ENCODE measurements at places on chromosomes 11 and 22.

DNA sequence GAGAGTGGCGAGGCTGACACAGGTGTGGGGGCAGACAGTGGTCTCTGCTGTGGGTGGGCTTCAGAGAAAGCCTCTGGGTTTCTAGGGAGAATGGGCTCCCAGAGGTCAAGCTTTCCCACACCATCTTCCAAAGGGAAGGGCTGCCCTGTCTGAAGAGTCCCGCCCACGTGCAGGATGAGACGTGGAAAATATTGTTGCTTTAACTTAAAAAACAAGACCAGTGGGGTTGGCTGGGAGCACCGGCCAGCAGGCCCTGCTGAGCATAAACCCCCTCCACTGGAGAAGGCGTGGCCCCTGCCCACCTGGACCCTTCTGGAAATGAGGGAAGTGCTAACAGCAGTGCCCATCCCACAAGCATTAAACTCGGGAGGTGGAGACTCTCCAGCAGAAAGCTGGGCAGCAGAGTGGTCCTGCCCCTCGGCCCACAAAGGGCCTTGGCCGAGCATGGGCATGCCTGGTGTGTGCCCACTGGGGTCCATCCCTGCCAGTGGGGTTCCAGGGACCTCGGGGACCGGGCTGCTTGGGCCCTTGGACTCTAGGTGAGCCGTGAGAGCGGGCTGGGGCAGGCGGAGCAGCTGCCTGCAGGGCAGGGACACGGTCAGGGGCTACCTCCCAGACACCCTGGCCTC lies 15.4 kb downstream of the SELENOO start:
- DNase-seq, result no peak

GRCh38 chr11:128551611-128552335 lies 35.6 kb downstream of the ETS1 start:
- DNase-seq, result no peak

DNA sequence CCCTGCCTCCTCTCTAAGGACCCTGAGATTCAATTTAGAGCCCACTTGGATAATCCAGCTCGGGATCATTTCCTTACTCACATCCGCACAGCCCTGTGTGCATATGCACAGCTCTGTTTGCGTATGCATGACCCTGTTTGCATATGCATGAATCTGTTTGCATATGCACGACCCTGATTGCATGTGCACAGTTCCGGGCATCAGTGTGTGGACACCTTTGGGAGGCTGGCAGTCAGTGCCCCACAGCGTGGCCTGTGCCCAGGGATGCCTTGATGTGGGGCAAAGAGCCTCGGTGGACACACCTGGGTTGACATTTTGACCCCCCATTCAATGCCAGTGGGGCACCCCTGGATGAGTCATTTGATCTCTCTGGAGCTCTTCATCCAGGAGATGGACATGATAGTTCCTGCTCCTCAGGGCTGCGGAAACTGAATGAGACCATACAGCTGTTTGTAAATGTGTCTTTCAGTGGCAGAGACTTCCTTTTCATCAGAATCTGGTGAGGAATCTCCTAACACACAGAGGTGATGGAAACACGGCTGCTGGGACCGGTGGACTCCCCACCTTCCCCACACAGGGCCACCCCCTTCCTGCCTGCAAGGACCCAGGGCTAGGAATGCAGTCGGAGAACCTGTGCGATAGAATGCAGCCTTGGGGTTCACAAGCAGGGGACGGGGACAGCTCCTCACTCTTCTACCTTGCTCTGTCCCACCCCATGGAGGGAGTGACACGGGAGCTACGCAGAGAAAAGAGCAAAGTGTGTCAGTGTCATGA lies 41.2 kb downstream of the MYEOV start:
- no peak for DNase-seq

DNA sequence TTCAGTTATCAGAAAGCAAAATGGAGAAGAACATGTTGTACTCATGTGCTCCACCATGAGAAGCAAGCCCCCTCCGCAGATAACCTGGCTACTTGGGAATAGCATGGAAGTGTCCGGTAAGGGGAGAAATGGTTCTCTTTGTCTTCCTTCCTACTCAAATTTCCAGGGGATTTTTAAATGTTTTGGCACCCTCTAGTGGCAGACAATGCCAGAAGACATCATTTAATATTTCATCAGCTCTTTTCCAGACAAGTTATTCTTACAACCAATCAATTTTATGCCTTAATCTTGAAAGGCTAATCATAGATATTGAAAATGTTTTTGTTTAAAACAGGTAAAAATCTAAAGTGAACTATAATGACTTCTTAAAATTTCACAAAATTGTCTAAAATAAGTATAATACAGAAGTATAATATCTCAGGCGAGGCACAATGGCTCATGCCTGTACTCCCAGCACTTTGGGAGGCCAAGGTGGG lies 15.7 kb downstream of the CRTAM start:
- peak; percentile 98 for DNase-seq

DNA sequence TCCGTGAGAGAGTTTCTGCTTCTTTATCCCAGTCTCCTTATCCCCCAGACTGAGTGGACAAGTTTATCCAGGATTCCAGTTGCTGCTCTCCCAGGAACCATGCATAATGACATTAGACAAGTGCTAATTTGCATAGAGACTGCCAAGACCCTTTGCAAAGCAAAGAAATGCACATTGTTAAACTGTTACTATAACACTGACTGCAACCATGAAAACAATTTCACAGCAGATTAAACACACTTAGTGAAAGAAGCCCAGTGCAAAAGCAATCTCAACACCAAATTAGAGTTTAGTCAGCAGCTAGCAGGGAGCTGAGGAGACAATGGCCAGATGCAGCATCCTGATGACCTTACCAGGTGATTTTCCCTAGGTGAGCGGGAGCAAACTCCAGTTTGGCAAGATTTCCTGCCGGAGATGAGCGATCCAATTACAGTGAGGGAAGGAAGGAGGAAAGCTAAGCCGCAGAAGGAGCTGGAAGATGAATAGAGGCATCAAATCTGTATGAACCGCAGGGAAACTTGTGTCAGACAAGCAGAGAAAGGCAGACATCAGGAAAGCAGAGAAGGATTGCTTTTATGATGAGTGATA lies 273.8 kb upstream of the B3GAT1 start:
- peak; percentile 51 for DNase-seq

GRCh38 chr11:58507355-58507754 lies 550 bp downstream of the OR5B21 start:
- DNase-seq, result no peak

DNA sequence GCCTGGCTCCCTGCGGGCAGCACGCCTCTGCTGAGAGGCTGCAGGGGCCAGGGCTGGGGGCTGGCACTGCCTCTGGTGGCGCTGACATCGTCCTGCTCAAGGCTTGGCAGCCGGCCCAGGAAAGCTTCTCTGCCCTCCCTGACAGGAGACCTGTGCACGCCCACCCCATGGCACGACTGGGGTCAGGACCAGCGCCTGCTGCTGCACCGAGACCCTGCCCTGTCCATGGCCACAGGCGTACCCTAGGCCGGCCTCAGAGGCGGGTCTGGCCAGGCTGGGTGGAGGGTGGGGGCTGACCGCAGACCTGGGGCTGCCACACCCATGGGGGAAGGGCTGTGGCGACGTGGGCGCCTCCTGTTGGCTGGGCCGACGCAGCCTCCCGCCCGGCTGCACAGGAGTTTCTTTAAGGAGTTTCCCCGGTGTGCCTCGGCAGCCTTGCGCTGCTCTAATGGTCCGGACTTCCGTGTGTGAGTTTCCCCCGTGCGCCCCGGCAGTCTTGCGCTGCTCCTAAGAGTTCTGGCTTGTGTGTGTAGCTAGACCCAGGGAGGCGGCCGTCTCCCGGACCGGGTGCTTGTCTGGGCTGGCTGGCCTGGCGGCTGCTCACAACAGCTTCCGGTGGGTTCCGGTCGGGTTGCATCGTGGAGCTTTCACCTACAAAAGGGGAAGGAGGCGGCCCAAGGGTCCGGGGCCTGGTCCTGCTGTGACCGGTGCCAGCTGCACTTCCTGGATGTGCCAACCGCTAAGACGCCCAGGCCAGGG lies 4.6 kb downstream of the TRABD start:
- DNase-seq, result peak; percentile 38

DNA sequence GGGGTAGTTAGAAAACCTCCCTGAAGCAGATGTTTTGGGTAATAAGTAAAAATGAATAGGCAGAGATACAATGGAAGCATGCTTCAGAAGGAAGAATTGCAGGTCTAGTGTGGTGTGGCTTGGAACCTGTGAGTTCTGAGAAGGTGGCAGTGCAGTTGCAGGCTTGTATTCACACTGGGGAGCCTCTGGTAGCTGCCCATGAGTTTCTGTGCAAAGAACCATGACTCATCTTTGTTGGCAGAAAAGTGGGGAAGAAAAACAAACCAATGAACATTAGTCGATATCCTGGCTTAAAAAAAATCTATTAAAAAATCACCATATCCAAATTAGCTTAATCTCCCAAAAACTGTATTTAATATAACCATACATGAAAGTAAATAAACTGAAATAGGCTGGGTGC lies 232.6 kb downstream of the FAT3 start:
- no peak for DNase-seq

- DNase-seq, result no peak
Measured at GRCh38 chr11:79335681-79336080, 105.1 kb downstream of the TENM4 start.

DNA sequence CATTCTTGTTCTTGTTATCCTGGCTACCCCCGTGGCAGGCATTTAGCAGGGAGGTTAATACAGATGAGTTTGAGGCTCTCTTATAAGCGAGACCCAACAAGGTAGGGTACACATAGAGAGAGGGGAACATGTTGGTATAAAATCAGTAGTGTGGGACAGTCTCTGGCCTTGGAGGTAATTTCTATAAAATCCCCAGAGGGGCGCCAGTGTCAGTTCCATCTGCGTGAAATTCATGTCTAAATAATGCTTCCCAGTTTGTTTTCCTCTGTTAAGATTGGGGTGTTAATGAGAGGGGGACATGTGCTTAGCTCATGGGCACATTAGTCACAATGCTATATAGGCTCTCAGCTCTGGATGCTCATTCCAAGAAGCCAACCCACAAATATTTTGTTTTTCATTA lies 150.7 kb downstream of the MYO18B start:
- no peak for DNase-seq

DNA sequence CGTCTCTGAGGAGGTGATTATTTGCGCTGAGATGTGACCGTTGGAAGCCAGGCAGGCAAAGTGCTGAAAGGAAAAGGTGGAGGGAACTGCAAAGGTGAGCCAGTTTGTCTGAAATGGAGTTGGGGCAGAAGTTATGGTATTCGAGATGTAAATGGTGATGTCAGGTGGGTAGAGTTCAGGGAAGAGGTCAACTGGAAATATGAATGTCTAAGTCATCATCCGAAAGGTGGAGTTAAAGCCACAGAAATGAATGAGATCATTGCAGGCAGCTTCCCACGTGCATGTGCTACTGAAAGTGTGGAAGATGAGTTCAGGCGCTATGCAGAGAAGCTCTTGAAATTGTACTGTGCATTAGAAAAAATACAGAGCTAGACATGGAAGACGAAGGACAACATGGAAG lies 2.2 kb upstream of the BPIFC start:
- DNase-seq, result no peak

DNA sequence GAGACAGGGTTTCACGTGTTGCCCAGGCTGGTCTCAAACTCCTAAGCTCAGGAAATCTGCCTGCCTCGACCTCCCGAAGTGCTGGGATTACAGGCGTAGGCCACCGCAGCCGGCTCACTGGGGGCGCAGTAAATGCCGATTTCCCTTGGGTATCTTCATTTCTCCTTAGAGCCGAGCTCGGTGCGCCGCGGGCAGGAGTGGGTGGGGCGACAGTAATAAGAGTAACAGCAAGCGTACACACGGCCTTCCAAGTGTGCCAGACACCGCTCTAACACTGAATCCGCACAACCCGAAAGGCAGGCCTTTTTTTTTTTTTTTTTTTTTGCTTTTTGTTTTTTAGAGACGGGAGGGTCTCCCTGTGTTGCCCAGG lies 500 bp upstream of the ADSL start:
- DNase-seq, result no peak

GRCh38 chr22:19825904-19826618 lies 28.6 kb downstream of the GNB1L start:
- DNase-seq, result no peak

DNA sequence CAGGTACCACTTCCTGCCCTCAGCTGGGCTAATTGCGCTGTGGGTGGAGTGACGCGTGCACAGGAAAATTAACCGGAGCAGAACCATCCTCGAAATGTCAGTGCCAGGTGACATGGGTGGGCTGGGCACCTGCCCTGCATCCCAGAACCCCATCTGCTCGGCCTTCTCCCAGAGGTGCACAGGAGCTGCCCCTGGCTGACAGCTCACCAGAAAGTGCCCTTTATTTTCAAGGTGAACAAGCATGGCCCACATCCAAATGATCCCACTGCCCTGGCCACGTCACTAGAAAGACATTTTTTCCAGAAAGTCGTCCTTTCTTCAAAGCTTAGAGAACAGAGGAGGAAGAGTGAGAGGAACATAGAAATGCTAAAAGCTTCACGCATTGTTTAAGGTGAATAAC lies 4.1 kb upstream of the ELFN2 start:
- no peak for DNase-seq

GRCh38 chr22:49415151-49415951 lies 412.3 kb downstream of the BRD1 start:
- peak; percentile 95 for DNase-seq

DNA sequence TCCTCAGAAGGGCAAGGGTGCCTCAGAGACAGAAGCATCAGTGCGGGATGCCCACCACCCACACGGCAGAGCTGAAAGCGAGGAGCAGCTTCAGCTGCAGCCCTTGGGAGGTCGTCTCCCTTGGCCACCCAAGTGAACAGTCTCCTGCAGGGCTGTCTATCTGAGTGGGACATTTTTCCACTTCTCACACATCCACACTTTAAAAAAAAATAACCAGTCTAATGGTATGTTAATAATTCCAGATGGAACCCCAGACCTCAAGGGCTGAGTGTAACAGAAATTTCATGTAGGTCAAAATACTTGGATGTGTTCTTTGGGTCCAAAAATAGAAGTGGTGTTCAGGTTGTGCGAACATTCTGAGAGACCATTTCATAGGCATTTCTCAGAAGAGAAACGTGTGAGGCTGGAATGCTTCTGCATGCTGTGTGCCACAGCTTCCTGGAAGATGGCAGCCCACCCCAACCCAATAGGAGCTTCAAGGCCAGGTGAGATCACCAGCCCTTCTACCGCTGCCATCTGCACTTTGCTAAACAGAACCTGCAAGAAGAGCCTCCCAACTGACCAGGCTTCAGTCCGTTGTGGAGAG lies 623.2 kb downstream of the OPCML start:
- no peak for DNase-seq

DNA sequence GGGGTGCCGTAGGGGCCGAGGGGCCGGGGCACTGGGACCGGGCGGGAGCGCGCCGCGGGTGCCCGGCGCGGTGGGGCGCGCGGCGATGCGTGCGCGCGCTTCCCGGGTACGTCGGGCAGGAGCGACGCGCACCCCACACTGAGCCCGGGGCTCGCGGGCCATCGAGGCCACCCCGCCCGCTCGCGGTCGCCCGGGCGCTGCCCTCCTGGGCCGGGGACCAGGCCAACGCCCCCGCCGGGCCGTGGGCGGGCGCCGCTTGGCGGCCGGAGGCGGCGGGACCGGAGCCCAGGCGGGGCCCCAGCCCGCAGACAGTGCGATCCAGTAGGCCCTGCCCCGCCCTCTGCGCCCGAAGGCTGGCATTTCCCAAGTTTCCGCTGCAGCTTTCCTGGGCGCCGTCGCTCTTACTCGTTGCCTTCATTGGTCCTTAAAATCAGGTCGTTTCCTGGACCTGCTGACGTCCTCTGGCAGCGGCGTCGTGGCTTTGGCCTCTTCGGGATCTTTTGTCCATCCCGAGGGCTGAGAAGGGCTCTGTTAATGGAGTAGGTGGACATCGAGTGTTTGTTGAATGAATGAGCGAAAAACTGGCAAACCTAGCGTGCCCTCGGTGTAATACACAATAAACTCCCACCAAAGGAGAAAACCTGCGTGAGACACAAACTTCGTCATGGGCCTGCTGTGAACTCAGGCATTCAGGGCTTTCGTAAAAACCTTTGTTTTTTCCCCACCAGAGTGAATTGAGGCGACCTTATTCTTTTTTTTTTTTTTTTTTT lies 638 bp downstream of the PARVA start:
- DNase-seq, result no peak

All from spinal cord (tissue), 10 donors.